H4 (cell line): ENCODE measurements at places on chromosomes 4 and X.

- DNase-seq, result no peak
These were observed 12.4 kb upstream of the CXCL2 start for GRCh38 chr4:74111306-74111975.

DNA sequence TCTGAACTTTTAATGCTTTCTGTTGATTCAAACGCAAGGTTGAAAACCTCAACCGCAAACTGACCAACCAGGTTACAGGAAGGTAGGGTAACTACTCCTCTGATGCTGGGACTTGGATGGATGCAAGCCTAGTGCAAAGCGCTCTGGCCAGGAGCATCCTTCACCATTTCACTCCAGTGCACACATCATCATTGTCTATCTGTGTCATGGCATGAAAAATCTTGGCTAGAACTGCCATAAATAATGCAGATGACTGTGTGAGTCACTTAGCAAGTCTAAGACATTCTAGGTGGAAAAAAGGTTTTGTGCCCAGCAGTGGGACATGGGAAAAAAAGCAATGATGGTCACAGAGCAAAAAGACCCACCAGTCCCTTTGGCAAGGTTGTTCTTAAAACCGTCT lies 10.9 kb downstream of the ADGRA3 start:
- no peak for DNase-seq

GRCh38 chr4:122053186-122053585 lies 98.9 kb upstream of the BLTP1 start:
- DNase-seq, result no peak

DNA sequence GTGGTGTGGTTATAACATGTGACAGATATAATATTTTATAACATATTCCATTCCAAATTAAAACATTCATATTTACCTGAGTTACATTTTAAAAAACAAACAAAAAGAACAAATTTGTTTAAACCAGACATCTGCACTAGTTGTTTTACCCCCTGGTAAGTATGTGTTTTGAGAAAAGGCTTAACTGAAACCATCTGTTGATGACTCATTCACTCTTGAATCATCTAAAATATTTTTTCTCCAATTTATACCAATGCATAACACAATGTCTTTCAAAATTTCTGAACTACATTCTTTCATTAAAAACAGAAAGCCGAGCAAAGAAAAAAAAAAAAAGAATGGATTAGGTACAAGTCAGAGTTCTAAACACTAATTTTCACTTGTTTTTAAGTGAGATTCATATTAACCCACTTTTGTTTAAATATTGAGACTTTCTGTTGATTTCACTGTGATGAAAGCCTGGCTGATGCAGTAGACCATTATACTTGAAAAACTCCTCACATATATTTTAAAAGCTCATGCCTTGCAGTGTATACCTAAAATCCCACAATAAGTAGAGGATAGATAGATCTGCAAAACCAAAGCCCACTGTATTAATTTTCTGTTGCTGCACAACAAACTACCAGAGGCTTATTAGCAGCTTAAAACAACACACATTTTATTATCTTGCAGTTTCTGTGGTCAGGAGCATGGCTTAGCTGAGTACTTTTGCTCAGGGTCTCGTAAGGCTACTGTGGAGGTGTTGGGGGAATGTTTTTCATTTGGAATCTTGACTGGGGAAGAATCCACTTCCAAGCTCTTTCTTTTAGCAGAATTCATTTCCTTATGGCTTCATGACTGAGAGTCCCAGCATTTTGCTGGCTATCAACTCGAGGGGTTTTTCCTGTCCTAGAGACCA lies 221.5 kb downstream of the PCDH18 start:
- peak; percentile 60 for DNase-seq

- DNase-seq, result no peak
These were observed 287.3 kb downstream of the USP46 start for GRCh38 chr4:52371841-52372240.

DNA sequence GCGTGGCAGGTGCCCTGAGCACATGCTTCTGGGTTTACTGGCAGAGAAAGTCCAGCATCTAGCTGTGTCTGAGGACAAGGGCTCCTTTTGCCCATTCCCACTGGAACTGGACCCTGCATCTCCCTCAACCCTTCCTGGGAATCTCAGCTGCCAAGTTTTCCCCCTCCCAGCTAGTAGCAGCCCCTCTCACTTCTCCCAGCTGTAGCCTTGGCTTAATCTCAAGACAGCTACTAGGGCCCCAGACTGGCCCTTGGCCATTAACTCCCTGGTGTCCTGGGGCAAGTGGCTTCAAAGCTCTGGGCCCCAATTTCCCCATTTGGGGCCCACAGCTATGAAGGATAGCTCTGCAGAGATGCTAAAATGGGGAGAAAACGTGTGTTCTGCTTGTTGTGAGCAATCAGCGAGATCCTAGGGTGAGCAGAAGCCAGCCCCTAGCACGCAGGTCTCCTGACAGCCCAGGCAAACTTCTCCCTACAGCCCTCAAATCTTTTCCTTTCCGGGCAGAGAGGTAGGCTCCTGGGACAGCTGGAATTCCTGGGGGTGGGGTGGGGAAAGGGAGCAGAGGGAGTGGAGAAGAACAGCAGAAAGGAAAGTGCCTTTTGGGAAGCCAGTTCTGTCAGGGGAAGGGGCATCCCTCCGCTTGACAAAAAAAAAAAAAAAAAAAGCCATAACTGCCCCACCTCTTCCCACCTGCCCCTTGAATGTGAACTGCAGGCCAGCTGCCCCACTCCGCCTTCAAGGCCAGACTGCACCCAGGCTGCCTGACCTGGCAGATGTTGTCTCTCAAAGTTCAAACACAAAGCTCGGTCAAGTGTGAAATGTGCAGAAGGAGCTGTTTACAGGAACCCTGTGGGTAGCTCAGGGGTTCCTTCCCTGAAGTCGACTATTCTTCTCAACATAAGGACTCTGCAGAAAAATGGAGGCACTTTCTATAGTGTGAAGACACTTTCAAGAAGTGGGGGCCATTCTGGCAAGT lies 16.6 kb downstream of the FGD1 start:
- no peak for DNase-seq

DNA sequence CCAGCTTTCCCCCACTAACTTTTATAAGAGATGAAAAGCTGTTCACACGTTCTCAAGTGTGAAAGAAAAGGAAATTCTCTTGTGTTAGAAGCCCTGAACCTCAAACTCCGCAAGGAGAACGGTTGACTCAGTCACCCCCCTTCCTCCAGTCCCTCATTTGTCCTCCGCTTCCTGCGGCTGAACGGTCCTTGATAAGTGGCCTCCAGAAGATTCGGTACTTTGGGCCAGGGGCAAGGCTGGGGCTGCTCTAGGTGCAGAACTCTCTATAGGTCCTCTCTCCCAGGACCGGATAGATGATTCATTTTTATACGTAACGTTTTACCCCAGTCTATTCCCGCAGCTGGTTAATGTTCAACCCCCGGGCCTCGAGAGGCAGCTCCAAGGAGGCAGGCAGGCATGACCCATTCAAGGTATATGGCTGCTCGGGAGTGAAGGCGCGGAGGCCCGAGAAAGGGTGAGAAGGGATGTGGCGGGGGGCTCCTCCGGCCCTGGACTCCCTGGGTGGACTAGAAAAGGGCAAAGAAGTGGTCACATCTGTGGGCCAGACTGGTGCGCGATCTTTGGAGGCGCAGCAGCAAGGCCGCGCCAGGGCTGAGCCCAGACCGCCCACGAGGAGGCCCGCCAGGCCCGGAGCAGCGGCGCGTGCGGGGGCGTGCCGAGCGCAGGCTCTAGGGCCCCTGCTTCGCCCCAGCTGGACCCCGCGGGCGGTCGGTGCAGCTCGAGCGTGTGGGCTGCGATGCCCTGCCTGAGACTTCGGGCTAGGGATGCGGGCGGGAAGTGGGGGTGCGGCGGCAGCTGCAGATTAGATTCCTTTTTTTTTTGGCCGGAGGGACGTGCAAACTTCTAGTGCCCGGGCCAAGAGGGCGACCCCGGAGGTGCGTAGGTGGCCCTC lies 11.7 kb downstream of the PITX2 start:
- no peak for DNase-seq

- no peak for DNase-seq
These were observed 1835.8 kb upstream of the TENM3 start for GRCh38 chr4:180407275-180407885.

DNA sequence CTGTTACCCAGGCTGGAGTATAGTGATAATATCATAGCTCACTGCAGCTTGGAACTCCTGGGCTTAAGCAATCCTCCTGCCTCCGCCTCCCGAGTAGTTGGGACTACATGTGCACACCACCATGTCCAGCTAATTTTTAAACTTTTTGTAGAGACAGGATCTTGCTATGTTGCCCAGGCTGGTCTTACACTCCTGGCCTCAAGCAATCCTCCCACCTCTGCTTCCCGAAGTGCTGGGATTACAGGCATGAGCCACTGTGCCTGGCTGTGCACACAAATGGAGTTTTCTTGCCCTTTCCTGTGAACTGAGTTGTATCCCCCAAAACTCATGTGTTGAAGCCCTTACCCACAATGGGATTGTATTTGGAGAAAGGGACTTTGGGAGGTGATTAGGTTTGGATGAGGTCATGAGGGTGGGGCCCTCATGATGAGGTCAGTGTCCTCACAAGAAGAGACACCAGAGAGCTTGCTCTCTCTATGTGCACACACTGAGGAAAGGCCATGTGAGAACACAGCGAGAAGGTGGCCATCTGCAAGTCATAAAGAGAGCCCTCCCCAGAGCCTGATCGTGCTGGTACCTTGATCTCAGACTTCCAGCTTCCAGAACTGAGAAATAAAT lies 40.1 kb downstream of the DDX3X start:
- DNase-seq, result no peak

DNA sequence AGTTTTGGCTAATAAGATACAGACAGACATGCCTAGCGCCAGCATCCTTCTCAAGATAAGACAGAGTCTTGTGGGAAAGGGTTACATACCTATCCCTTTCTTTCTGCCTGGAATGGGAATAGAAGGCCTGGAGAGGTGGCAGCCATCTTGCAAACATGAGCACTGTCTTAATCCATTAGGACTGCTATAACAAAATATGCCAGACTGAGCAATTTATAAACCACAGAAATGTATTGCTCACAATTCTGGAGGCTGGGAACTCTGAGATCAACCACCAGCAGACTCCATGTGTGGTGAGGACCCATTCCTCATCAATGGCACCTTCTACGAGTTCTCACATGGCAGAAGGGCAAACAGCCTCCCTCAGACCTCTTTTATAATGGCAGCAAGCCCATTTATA lies 26.5 kb upstream of the NEIL3 start:
- DNase-seq, result peak; percentile 6

DNA sequence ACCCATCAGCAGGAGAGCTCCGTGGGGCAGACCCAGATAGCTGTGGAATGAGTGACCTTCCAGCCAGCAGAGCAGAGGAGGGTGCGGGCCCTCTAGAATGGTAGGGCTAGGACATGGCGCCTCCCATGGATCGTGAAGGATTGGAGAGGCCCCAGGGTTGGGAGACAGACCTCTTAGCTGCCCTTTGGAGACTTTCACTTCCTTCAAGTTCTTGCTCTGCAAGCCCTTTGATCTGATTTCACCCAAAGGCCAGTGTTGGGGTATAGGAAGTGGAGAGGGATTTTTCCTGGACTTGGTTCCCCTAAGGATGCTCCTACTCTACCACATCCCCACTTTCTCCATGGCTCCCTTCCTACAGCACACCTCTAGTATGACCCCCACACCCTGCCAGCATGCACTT lies 3.0 kb downstream of the SASH3 start:
- DNase-seq, result no peak

DNA sequence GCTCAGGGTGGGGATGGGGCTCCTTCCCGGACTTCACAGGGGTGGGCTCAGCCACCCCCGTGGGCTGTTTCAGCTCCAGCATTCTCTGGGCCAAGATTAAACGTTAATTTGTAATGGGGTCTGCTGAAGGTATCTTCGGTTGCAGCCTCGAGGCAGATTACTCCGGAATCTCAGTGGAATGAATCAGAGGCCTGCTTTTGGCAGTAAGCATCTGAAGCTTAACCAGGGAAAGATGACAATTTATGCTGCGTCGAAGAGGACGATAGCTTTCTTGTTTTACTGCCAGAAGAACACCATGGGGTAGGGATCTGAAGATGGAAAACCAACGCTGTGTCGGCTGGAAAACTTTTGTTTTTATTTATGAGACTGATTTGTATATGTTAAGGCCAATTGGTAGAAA lies 129.2 kb upstream of the MSX1 start:
- no peak for DNase-seq

DNA sequence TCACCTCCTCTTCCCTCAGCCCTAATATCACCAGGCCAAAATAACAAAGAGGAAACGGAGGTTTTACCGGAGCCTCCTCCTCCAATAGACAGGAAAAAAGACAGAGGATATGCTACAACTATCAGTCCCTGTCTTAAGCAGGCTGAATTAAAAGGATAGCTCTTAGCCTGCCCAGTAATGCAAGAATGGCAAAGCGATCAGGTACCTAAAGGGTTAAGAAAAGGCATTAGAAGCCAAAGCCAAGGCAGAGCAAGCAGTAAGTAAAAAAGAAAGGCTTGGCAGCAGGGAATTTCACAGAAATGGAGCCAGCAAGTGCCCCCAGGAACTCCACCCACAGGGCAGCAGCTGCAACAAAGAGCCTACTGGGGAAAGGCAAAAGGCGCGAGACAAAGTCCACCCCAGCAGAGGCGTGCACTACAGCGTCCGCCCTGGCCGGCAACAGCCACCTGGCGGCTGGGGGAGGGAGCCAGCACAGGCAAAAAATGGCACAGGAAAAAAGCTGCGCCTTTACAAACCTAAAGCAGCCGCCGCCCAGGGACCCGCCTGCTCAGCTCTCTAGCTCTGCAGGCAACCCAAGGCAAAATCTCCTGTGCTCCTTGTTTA lies 220.6 kb upstream of the ZC4H2 start:
- no peak for DNase-seq

DNA sequence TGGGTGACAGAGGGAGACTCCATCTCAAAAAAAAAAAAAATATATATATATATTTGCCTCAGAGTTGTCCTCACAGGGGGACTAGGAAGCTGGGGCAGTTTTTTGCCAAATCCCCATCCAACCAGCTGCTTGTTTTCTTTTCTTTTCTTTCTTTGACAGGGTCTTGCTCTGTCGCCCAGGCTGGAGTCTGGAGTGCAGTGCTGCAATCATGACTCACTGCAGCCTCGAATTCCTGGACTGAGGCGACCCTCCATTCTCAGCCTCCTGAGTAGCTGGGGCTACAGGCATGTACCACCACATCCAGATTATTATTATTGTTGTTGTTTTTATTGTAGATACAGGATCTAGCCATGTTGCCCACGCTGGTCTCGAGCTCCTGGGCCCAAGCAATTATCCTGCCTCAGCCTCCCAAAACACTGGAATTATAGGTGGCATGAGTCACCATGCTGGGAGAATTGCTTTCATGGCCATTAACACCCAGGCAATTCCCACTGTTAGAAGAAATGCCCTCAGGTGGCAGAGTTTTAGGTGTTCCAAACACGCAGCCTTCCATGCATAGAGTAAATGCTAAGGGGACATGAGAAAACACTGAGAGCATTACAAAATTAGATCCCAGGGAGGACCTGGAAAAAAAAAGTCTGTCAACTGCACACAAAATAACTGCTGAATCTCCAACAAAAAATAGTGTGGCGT lies 98.0 kb downstream of the ARHGAP6 start:
- no peak for DNase-seq

- DNase-seq, result no peak
These were observed 19.4 kb upstream of the ARMCX1 start for GRCh38 chrX:101530944-101531343.
